Neural cell (in vitro differentiated cells): ENCODE measurements at places on chromosomes 2 and 18. TPM values are rescaled to one million over a fixed set of nuclear protein-coding genes. Genes with fewer than 3 reads are reported as not detected.

The STON1 gene
- polyA plus RNA-seq: 2.2 and 2.8 TPM in 2 replicates

The PDCD1 gene
- not detected in 2 replicates for polyA plus RNA-seq

The ACSL3 gene
- 117 and 119 TPM in 2 replicates for polyA plus RNA-seq

The MROH2A gene
- not detected in 2 replicates for polyA plus RNA-seq

The GAL3ST2 gene
- not detected in 2 replicates for polyA plus RNA-seq

The PLGLB2 gene
- 5.4 and 10.5 TPM in 2 replicates for polyA plus RNA-seq

The LRRC30 gene
- not detected in 2 replicates for polyA plus RNA-seq

The IL36RN gene
- polyA plus RNA-seq: not detected in 2 replicates

The ABCB11 gene
- polyA plus RNA-seq: not detected in 2 replicates

The SH3BP4 gene
- 3.1 and 3.3 TPM in 2 replicates for polyA plus RNA-seq

The FARP2 gene
- 13.1 and 13.3 TPM in 2 replicates for polyA plus RNA-seq

The ASB1 gene
- 13.7 and 18.7 TPM in 2 replicates for polyA plus RNA-seq

The DOK1 gene
- polyA plus RNA-seq: 0.30 and 0.79 TPM in 2 replicates

The EMILIN1 gene
- 1.3 and 2.2 TPM in 2 replicates for polyA plus RNA-seq

The PPP1R1C gene
- polyA plus RNA-seq: not detected in 2 replicates

The HRH4 gene
- 0.12 TPM in 1 of 2 replicates, not detected in the other for polyA plus RNA-seq

The EMILIN2 gene
- polyA plus RNA-seq: 0.12 TPM in 1 of 2 replicates, not detected in the other

The USP34 gene
- 80.9 and 87.9 TPM in 2 replicates for polyA plus RNA-seq

The TET3 gene
- polyA plus RNA-seq: 18.2 and 19.6 TPM in 2 replicates

The ACTG2 gene
- polyA plus RNA-seq: 0.67 and 1.6 TPM in 2 replicates

The GAREM2 gene
- 3.2 and 3.9 TPM in 2 replicates for polyA plus RNA-seq

The IL1RL1 gene
- not detected in 2 replicates for polyA plus RNA-seq

The ITGB6 gene
- polyA plus RNA-seq: 6.1 and 8.3 TPM in 2 replicates

The MC4R gene
- 0.57 and 2.1 TPM in 2 replicates for polyA plus RNA-seq

The ERMN gene
- polyA plus RNA-seq: not detected in 2 replicates

The STPG4 gene
- 0.98 TPM in 1 of 2 replicates, not detected in the other for polyA plus RNA-seq

The COL3A1 gene
- 1.3 and 1.8 TPM in 2 replicates for polyA plus RNA-seq

The ANKRD30B gene
- polyA plus RNA-seq: not detected in 2 replicates

The G6PC2 gene
- not detected in 2 replicates for polyA plus RNA-seq

The CPLX4 gene
- not detected in 2 replicates for polyA plus RNA-seq

The TFCP2L1 gene
- polyA plus RNA-seq: 0.04 TPM in 1 of 2 replicates, not detected in the other

The NCKAP5 gene
- polyA plus RNA-seq: 2.1 and 2.4 TPM in 2 replicates

The LYG2 gene
- not detected in 2 replicates for polyA plus RNA-seq

The RAD51AP2 gene
- 0.54 and 0.62 TPM in 2 replicates for polyA plus RNA-seq

The CYP1B1 gene
- not detected in 2 replicates for polyA plus RNA-seq

The HOXD13 gene
- not detected in 2 replicates for polyA plus RNA-seq

The VWC2L gene
- 0.31 and 1.3 TPM in 2 replicates for polyA plus RNA-seq

The OTOS gene
- polyA plus RNA-seq: not detected in 2 replicates

The GPC1 gene
- 74.0 and 101 TPM in 2 replicates for polyA plus RNA-seq

The OTOF gene
- not detected in 2 replicates for polyA plus RNA-seq

The SERPINB3 gene
- not detected in 2 replicates for polyA plus RNA-seq

The ATP8B1 gene
- polyA plus RNA-seq: not detected in 2 replicates

The LAMA1 gene
- 8.0 and 10.3 TPM in 2 replicates for polyA plus RNA-seq

The LOXHD1 gene
- not detected in 2 replicates for polyA plus RNA-seq

The DNPEP gene
- 11.9 and 16.7 TPM in 2 replicates for polyA plus RNA-seq

The HOXD12 gene
- polyA plus RNA-seq: not detected in 2 replicates

The SLC40A1 gene
- polyA plus RNA-seq: 12.6 and 12.8 TPM in 2 replicates

The PTPN2 gene
- 45.2 and 45.7 TPM in 2 replicates for polyA plus RNA-seq

The IL18R1 gene
- 0.09 TPM in 1 of 2 replicates, not detected in the other for polyA plus RNA-seq

The CFAP221 gene
- 7.0 and 8.4 TPM in 2 replicates for polyA plus RNA-seq

The GNLY gene
- not detected in 2 replicates for polyA plus RNA-seq

The CYRIA gene
- polyA plus RNA-seq: 64.0 and 67.0 TPM in 2 replicates

The PCARE gene
- polyA plus RNA-seq: not detected in 2 replicates

The EHD3 gene
- polyA plus RNA-seq: 3.5 and 6.9 TPM in 2 replicates

The SLC4A3 gene
- 18.7 and 25.3 TPM in 2 replicates for polyA plus RNA-seq

The SEPTIN10 gene
- 7.4 and 10.0 TPM in 2 replicates for polyA plus RNA-seq
